ENCODE measurements at places on chromosomes 7 and 10.

DNA sequence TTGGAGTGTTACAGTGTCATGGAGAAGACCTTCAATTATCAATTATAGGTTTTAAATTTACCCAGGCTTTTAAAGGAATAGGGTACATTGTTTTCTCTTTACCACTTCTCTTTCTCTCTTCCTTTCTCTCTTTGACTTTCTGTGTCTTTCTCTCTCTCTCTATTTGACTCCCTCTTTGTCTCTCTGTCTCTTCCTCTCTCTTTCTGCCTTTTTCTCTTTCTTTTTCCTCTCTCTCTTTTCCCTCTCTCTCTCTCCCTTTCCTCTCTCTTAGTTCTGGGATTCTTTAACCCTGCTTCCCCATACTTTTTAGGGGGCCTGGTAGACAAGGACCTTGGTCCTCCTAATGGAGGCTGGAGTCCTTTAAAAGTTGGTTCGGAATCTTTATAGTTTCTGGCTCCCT is 15.9 kb upstream of the GHITM start:
- DNase-seq, result no peak

GRCh38 chr7:147833557-147833956 is 757.0 kb upstream of the C7orf33 start:
- DNase-seq, result no peak

GRCh38 chr10:29009464-29009863 is 279.4 kb upstream of the LYZL1 start:
- peak; percentile 55 for DNase-seq

DNA sequence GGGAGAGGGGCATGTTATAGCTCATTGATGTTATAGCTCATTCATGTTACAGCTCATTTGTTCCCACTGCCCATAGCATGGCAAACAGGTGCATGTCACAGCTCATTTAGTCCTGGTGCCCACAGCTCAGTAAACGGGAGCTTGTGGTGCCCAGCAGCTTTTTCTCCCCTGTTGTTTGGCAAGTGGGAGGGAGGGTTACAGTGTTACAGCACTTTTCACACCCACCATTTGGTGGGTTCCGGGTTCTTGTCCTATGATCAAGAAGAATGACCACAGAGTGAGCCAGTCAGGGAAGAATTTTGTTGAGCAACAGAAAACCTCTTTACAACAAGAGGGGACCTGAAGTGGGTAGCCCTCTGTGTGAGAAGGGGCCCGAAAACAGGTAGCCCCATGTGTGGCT is 162.8 kb upstream of the CSTF2T start:
- no peak for DNase-seq

DNA sequence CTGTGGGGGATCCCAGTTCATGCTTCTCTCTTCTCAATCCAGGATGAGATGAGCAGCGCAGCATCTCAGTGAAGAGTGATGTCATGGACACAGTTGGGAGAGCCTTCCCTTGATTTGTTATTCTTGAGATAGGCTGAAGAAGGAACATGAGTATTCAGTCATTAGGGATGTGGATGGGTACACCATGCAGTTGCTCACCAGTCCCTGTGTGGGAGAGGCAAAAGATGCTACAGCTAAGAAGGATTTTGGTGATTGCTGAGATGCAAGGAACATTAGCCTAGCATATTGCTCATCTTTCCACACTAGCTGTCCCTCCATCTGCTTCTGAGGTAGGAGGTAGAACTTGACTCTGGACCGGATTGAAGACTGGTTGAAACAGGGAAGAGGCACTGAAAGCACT is 179.6 kb downstream of the GALNT17 start:
- no peak for DNase-seq

DNA sequence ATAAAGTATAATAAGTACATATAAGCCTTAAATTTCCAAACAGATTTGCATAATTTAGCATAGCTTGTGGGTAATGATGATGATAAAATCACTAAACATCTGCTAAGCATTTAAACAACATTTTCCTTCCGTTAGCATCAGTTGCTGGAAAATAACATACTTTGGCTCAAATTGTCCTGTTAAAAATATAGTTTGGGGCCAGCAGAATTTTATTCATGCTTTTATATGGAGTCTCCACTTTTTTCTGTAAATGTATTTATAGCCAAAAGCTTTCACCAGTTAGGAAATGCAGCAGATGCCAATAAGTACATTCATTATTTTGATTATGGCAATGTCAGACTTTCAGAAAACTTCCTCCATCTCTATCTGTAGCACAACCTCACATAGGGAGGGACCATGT is 107.2 kb downstream of the CNTNAP2 start:
- DNase-seq, result no peak

Data from hematopoietic multipotent progenitor cell (in vitro differentiated cells).